ENCODE measurements at places on chromosomes 7 and 10.
A peak's percentile ranks its signal among the peaks of the same experiment; 100 is the strongest.

DNA sequence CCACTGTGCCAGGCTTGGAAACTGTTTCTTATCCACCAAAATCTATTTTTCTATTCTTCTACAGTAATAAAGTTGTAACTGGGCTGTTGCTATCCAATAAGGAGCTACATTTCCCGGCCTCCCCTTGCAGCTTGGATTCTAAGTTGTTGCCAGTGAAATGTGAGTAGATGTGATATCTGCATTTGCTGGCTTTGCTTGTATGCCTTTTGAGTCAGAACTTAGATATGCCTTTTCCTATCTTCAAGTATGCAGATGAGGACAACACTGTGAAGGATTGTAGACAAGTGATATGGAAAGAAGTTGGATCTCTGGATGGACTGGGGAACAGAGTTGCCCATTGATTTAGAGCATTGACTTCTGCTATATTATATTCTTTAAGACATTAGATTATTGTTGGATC is 236.9 kb downstream of the REEP3 start:
- no peak for ATAC-seq

- ATAC-seq = peak; percentile 48
Measured at GRCh38 chr7:37341033-37341630, 107.5 kb downstream of the ELMO1 start.

- ATAC-seq = no peak
Measured at GRCh38 chr7:114986190-114987180, 64.6 kb downstream of the MDFIC start.

GRCh38 chr7:29858191-29858951 is 52.1 kb downstream of the WIPF3 start:
- ATAC-seq = no peak

GRCh38 chr7:150363872-150364271 is 4.8 kb upstream of the REPIN1 start:
- peak; percentile 52 for ATAC-seq

GRCh38 chr10:60905580-60905979 is 38.4 kb downstream of the RHOBTB1 start:
- ATAC-seq = no peak

- no peak for ATAC-seq
Measured at GRCh38 chr7:133724694-133725093, 402.4 kb upstream of the LRGUK start.

- no peak for ATAC-seq
Measured at GRCh38 chr10:123140983-123141390, 5.2 kb downstream of the HMX3 start.

DNA sequence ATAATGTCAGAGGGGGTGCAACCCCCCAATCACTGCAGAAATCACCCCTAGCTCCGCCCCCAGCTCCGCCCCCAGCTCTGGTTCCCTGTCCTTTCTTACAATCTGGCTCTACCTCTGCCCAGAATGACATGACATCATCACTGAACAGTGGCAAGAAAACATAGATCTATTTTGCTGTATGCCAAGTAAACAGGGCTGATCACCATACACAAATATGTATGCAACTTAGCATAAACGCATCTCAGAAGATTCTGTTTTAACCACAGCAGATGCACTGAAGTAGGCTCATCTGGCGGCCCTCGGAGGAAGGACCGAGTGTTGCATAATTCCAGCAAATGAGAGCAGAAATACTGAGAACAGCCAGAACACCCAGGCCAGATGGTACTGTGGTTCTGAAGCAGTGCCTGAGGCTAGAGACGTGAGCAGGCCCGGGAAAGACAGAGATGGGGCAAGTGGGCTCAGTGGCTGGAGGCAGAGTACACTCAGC is 293.3 kb upstream of the KLF14 start:
- peak; percentile 25 for ATAC-seq

- ATAC-seq = no peak
Measured at GRCh38 chr7:121515229-121515628, 119.1 kb upstream of the FAM3C start.

All from stimulated activated memory B cell treated with anti-CD40 and anti-IgM and Interleukin-4, amounts not matched to agents 10 μg/mL and 1 μg/mL and 100 μg/mL, for 72 hours (primary cell).